ENCODE measurements at places on chromosomes 1 and 21. TPM values are rescaled to one million over a fixed set of nuclear protein-coding genes. Genes with fewer than 3 reads are reported as not detected.

Gene PHLDA3
- 36.7 TPM for total RNA-seq

Gene SLAMF9
- total RNA-seq: not detected

Gene SPATA1
- 0.52 TPM for total RNA-seq

Gene GPR153
- 3.7 TPM for total RNA-seq

Gene NPPA
- not detected for total RNA-seq

- peaks cover 4% of the 10 kb centered on the region for H3K36me3 ChIP-seq
- DNase-seq: no peak
- peaks cover 28% of the 10 kb centered on the region for H3K4me1 ChIP-seq
- no peak overlapping the region for H3K4me3 ChIP-seq
- no peaks in the 10 kb centered on the region for H3K27me3 ChIP-seq
Measured at GRCh38 chr1:244062156-244062725, 11.2 kb downstream of the ZBTB18 start.

DNA sequence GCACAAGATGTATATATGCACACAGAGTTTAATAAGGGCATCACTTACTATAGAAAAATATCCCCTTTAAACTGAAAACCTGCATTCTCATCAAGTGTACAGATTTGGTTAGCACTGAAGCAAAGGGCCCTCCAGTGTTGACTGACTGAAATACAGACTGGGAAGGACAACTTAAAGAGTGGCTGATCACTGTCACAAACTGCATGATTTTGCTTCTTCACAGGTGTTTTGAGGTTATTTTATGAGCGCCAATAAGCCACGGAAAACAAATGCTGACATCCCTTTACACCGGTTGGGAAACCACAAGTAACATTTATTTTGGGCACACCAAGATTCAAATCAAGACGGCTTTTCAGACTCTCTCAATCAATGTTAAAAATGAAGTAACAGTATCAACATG lies 30.9 kb upstream of the RAP1GAP start:
- H3K27ac ChIP-seq: no peak overlapping the region
- no peaks in the 10 kb centered on the region for H3K4me1 ChIP-seq
- no peak overlapping the region for H3K4me3 ChIP-seq

- no peak overlapping the region for H3K4me3 ChIP-seq
- no peaks in the 10 kb centered on the region for H3K36me3 ChIP-seq
- peaks cover 61% of the 10 kb centered on the region for H3K27me3 ChIP-seq
- H3K27ac ChIP-seq: no peak overlapping the region
- H3K4me1 ChIP-seq: no peaks in the 10 kb centered on the region
Measured at GRCh38 chr1:207431508-207431907, 22.6 kb upstream of the CR2 start.

- peaks cover 46% of the 10 kb centered on the region for H3K27me3 ChIP-seq
- no peak for DNase-seq
- H3K4me1 ChIP-seq: no peaks in the 10 kb centered on the region
- H3K36me3 ChIP-seq: no peaks in the 10 kb centered on the region
Measured at GRCh38 chr1:165418195-165418594, 26.7 kb downstream of the RXRG start.

- H3K4me1 ChIP-seq: no peaks in the 10 kb centered on the region
- H3K27me3 ChIP-seq: no peaks in the 10 kb centered on the region
- no peak overlapping the region for H3K4me3 ChIP-seq
- H3K27ac ChIP-seq: no peak overlapping the region
- no peak for DNase-seq
Measured at GRCh38 chr21:46307625-46308024, 16.0 kb downstream of the C21orf58 start.

DNA sequence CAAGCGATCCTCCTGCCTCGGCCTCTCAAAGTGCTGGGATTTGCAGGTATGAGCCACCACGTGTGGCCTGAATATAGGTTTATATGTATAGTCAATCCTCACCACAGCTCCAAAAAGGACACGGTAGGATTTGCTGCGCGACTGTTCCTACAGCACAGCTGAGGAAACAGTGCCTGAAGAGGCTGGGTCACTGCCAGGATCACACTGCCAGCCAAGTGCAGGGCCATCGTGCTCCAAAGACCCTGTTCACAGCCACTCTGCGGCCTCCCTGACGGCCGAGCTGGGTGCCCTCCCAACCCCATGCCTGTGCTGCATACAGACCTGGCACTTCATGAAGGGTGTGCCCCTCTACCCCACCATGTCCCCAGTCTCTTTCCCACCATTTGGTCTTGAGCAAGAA lies 71.4 kb downstream of the MRPL37 start:
- H3K36me3 ChIP-seq: no peaks in the 10 kb centered on the region
- no peak for DNase-seq
- no peak overlapping the region for H3K27ac ChIP-seq
- H3K4me3 ChIP-seq: no peak overlapping the region
- peaks cover 11% of the 10 kb centered on the region for H3K4me1 ChIP-seq

GRCh38 chr1:37622131-37622530 lies 12.6 kb downstream of the RSPO1 start:
- H3K4me3 ChIP-seq: no peak overlapping the region
- peaks cover 28% of the 10 kb centered on the region for H3K27me3 ChIP-seq
- H3K4me1 ChIP-seq: no peaks in the 10 kb centered on the region
- H3K36me3 ChIP-seq: no peaks in the 10 kb centered on the region

- H3K4me1 ChIP-seq: peaks cover 65% of the 10 kb centered on the region
- H3K27me3 ChIP-seq: no peaks in the 10 kb centered on the region
- H3K27ac ChIP-seq: peak overlapping the region; percentile 97
- DNase-seq: no peak
- H3K36me3 ChIP-seq: peaks cover 47% of the 10 kb centered on the region
Measured at GRCh38 chr21:15054089-15054488, 10.7 kb downstream of the NRIP1 start.

- no peaks in the 10 kb centered on the region for H3K27me3 ChIP-seq
- no peaks in the 10 kb centered on the region for H3K4me1 ChIP-seq
- no peak for DNase-seq
- no peak overlapping the region for H3K4me3 ChIP-seq
Measured at GRCh38 chr1:91650764-91651163, 150.1 kb downstream of the CDC7 start.

- H3K36me3 ChIP-seq: no peaks in the 10 kb centered on the region
- DNase-seq: no peak
- no peaks in the 10 kb centered on the region for H3K4me1 ChIP-seq
- no peaks in the 10 kb centered on the region for H3K27me3 ChIP-seq
Measured at GRCh38 chr1:186202271-186202764, 172.7 kb downstream of the TPR start.

DNA sequence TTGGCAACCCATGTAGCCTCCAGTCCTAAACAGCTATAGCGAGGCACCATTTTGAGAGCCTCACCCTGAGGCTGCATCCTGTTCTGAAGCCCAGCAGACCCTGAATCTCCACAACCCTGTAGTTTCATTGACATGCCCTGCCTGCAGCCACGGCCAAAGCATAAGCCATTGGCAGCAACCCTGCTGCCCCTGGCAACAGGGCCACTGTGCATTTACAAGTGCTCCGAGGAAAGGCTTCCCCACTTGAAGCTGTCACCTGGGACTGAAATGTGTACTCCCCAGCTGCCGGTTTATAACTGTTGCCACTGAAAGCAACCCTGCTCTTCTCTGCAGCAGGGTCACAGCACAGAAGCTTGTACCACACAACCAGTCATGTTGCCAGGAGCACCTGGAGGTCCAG lies 124.2 kb upstream of the OLFM3 start:
- no peak overlapping the region for H3K27ac ChIP-seq
- no peak for DNase-seq
- no peak overlapping the region for H3K4me3 ChIP-seq
- no peaks in the 10 kb centered on the region for H3K27me3 ChIP-seq
- no peaks in the 10 kb centered on the region for H3K36me3 ChIP-seq

- peaks cover 53% of the 10 kb centered on the region for H3K27me3 ChIP-seq
- DNase-seq: no peak
- H3K27ac ChIP-seq: no peak overlapping the region
- peaks cover 26% of the 10 kb centered on the region for H3K36me3 ChIP-seq
- H3K4me1 ChIP-seq: peaks cover 43% of the 10 kb centered on the region
- peak overlapping the region; percentile 57 for H3K4me3 ChIP-seq
Measured at GRCh38 chr1:203627851-203628200, 1.2 kb downstream of the ATP2B4 start.

- H3K4me3 ChIP-seq: no peak overlapping the region
- no peaks in the 10 kb centered on the region for H3K36me3 ChIP-seq
- no peak overlapping the region for H3K27ac ChIP-seq
- H3K27me3 ChIP-seq: peaks cover 20% of the 10 kb centered on the region
- no peak for DNase-seq
Measured at GRCh38 chr1:227883073-227883520, 64.6 kb downstream of the WNT9A start.

DNA sequence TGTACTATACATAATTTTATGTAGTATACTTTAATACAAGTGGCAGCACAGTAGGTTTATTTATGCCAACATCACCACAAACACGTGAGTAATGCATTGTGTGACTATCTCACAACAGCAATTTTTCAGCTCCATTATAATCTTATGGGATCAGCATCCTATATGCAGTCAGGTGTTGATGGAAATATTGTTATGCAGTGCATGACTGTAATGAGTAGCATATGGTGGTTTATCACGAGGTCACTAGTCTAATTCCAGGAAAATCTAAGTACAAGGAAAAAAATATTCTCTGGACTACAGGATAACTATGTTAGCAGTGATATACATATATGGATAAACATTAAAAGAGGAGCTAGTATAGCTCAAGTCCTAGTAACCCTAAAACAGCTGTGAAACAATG lies 69.0 kb downstream of the ATP1B1 start:
- no peak overlapping the region for H3K27ac ChIP-seq
- H3K4me1 ChIP-seq: no peaks in the 10 kb centered on the region
- no peak overlapping the region for H3K4me3 ChIP-seq
- no peaks in the 10 kb centered on the region for H3K27me3 ChIP-seq

- no peak overlapping the region for H3K27ac ChIP-seq
- no peak for DNase-seq
- no peaks in the 10 kb centered on the region for H3K27me3 ChIP-seq
- no peaks in the 10 kb centered on the region for H3K36me3 ChIP-seq
- peaks cover 9% of the 10 kb centered on the region for H3K4me1 ChIP-seq
- no peak overlapping the region for H3K4me3 ChIP-seq
Measured at GRCh38 chr1:68624233-68624632, 127.4 kb upstream of the DEPDC1 start.

DNA sequence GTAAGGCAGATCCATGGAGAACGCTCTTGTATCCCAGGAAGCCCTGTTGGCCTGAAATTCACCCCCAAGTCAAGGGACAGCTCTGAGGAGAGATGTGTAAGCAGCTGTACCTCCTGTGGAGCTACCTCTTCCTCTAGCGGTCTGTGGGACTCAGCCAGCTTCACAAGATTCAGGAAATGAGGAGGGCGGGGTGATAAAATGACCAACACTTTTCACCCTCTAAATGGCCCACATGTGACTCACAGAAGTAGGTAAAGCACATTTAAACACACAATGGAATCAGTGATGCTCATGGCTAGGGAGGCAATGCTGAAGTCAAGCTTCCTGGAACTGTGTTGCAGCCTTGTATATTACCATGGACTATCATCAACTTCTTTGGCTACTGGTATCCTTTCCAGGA lies at the start of gene SH2D1B:
SH2D1B (minus strand) TSS at position 135 of the 400 bp plus-strand sequence; CDS start at position 15, 120 bp downstream.
- no peak for DNase-seq
- no peaks in the 10 kb centered on the region for H3K36me3 ChIP-seq
- H3K4me1 ChIP-seq: peaks cover 7% of the 10 kb centered on the region
- no peak within 1 kb of the TSS for H3K4me3 ChIP-seq
- no peaks in the 10 kb centered on the region for H3K27me3 ChIP-seq

GRCh38 chr1:84434801-84435549 lies 36.7 kb downstream of the DNASE2B start:
- H3K4me3 ChIP-seq: no peak overlapping the region
- H3K27ac ChIP-seq: no peak overlapping the region
- peaks cover 1% of the 10 kb centered on the region for H3K4me1 ChIP-seq
- peaks cover under 1% of the 10 kb centered on the region for H3K36me3 ChIP-seq

GRCh38 chr21:40421121-40421520 lies 425.8 kb downstream of the DSCAM start:
- H3K4me1 ChIP-seq: no peaks in the 10 kb centered on the region
- H3K4me3 ChIP-seq: no peak overlapping the region
- DNase-seq: no peak
- no peaks in the 10 kb centered on the region for H3K27me3 ChIP-seq
- no peaks in the 10 kb centered on the region for H3K36me3 ChIP-seq

- H3K4me1 ChIP-seq: peaks cover 32% of the 10 kb centered on the region
- H3K4me3 ChIP-seq: peak overlapping the region; percentile 83
- H3K27me3 ChIP-seq: peaks cover 49% of the 10 kb centered on the region
- no peak for DNase-seq
- no peak overlapping the region for H3K27ac ChIP-seq
- H3K36me3 ChIP-seq: peaks cover 44% of the 10 kb centered on the region
Measured at GRCh38 chr1:200038325-200038980, 10.9 kb downstream of the NR5A2 start.

- peaks cover 5% of the 10 kb centered on the region for H3K36me3 ChIP-seq
- DNase-seq: peak; percentile 43
- no peaks in the 10 kb centered on the region for H3K27me3 ChIP-seq
- no peak overlapping the region for H3K4me3 ChIP-seq
- no peak overlapping the region for H3K27ac ChIP-seq
Measured at GRCh38 chr1:54791880-54792522, 9.1 kb downstream of the TTC22 start.

GRCh38 chr1:22485431-22485830 lies 33.8 kb downstream of the ZBTB40 start:
- no peaks in the 10 kb centered on the region for H3K27me3 ChIP-seq
- DNase-seq: no peak
- H3K4me3 ChIP-seq: no peak overlapping the region

- H3K36me3 ChIP-seq: peaks cover 17% of the 10 kb centered on the region
- H3K4me1 ChIP-seq: peaks cover 17% of the 10 kb centered on the region
- H3K27me3 ChIP-seq: no peaks in the 10 kb centered on the region
- peak overlapping the region; percentile 78 for H3K27ac ChIP-seq
- peak overlapping the region; percentile 86 for H3K4me3 ChIP-seq
Measured at GRCh38 chr1:54542962-54543539, 5.0 kb upstream of the ACOT11 start.

DNA sequence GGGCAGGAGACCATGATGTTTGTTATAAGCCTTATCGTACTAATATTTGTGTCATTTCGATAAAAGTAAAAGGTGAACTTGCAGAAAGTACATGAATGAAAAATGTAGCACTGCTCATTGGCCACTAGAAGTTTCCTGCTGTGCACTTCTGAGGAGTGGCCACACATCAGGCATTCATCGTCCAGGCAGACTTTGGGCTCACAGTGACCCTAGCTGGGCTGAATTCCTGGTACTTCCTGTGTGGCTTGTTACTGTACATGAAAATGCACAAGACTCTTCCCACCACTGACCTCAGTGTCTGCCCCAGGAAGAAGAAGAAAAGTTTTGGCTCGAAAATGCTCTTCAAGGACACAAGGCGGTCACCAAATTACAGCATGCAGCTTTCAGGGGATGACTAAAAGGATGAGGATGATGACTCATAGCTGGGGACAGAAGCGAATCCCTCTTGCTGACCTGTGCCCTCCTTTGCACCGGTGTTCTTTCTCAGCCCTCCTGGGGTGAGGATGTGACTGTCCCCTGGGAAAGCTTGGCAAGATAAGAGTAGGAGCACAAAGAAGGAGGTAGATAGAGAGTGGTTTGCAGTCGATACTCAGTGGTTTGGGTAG lies 252.4 kb upstream of the KAZN start:
- H3K4me3 ChIP-seq: no peak overlapping the region
- H3K36me3 ChIP-seq: no peaks in the 10 kb centered on the region
- DNase-seq: no peak
- no peaks in the 10 kb centered on the region for H3K4me1 ChIP-seq

GRCh38 chr1:112798292-112798691 lies 83.2 kb upstream of the PPM1J start:
- H3K27ac ChIP-seq: no peak overlapping the region
- H3K4me1 ChIP-seq: no peaks in the 10 kb centered on the region
- no peak overlapping the region for H3K4me3 ChIP-seq

- no peaks in the 10 kb centered on the region for H3K27me3 ChIP-seq
- no peak overlapping the region for H3K4me3 ChIP-seq
- no peak for DNase-seq
- H3K27ac ChIP-seq: no peak overlapping the region
- peaks cover 9% of the 10 kb centered on the region for H3K36me3 ChIP-seq
- H3K4me1 ChIP-seq: no peaks in the 10 kb centered on the region
Measured at GRCh38 chr1:7808253-7808844, 24.3 kb downstream of the PER3 start.

Data from Calu3 (cell line).